ENCODE measurements at places on chromosomes 4 and X.

DNA sequence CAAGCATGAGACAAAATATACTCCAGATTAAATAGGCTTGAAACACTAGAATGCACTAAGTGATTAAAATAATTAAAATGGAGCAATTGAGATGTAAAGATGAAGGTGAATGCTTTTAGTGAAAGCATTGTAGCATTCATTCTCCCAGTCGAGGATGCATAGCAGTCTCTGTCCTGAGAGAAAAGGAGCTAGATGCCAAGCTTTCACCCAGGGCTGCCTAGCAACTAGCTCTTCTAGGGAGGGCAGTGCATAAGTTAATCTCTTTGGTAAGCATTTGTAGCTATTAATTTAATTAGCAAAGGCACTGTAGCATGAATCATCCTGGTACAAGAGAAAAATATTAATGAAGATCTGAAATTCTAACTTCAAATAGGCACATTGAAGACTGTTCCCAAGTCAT, 1014.8 kb downstream of the C4orf33 start:
- no peak for DNase-seq

GRCh38 chrX:23764188-23764984, 18.6 kb upstream of the SAT1 start:
- DNase-seq: no peak

GRCh38 chrX:94051926-94052325, 377.9 kb downstream of the FAM133A start:
- no peak for DNase-seq

GRCh38 chrX:134684956-134685355, 26.7 kb upstream of the PLAC1 start:
- DNase-seq: no peak

DNA sequence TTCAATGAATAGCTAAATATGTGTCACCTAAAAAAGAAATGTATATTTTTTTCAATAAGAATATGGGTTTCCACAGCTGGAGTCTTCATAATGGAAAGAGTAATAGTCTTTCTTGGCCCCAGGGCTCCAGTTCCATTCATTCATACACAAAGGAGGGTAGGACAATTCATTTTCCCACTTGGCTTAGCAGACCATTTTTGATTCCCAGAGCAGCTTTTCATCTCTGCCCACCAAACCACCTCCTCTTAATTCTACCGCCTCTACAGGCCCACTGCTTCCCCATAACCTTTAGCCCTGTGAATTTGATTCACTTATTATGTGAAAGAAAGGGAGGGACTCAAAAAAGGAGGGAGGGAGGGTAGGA, 129.9 kb upstream of the PAK3 start:
- no peak for DNase-seq
